AG09309 (cell line): ENCODE measurements at places on chromosomes 5 and 9.

DNA sequence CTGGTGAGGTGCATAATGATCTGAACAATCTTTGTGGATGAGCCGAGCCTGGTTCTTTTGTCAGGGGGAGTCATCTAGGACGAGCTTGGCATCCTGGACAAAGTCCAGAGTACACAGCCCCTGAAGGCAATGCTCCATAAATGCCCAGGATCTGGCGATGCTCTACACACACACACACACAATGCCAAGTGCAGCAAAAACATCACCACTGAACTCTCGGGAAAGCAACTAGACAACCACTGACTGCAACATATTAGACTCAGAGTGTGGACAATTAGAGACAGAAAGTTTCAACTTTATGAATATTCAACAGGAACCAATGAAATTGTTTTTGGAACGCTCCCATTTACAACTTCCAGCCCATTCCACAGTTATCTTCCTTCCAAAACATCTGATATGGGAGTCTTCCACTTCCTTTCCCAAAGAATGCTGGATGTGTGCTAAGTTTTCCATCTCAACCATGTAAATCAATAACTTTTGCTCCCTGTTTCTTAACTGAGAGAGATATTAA, 227.6 kb upstream of the ANKRD55 start:
- DNase-seq: no peak

DNA sequence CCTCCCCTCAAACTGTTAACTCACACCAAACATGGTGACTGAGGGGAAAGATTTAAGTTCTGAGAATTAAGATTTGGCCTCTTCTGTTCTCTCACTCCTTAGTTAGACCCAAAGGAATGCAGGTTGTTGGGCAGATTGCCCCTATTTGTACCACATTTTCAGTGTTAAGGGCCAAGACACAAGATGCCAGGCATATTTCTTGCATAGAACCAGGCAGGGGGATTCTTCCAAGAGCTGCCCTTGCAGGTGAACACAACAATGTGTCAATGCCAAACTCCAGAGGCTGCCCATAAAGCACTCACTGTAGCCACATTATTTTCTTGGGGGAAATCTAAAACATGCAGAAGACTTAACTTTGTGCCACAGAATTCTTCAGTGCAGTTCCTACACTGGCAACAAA, 14.7 kb downstream of the MPDZ start:
- DNase-seq: no peak

GRCh38 chr9:2263111-2263510, 248.0 kb downstream of the SMARCA2 start:
- DNase-seq: no peak

DNA sequence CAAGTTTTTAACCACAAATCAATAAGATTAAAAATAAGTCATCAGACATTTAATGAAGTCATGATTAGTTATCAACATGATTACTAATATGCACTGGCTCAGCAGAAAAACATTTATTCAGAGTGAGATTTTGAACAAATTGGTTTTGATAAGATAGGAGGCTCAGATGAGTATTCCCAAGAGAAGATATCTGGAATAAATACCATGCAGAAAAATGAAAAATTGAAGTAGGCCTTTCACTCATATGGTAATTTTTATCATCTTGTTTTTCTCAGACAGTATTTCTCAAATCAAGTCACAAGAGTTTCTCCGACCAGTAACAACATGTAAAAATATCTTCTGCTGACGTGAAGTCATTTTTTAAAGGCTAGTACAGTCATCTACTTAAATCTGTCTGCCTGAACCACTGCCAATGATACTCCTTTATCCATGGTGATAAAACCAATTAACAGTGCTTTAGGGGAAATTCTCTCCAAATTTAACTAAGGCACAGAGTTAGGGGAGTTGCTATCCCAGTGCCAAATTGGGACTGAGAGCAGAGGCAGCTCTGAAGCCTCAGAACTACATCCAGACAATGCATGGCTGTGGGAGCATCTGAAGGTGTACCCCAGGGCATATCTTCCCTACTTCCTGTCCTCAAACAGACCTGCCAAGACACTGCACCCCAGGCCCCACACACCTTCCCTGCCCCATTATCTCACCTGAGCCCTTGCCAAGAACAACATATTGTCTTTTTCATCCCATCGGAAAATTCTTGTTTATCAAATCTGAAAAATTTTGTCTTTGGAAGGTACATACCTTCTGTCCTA, 105.5 kb upstream of the TSLP start:
- peak; percentile 29 for DNase-seq

DNA sequence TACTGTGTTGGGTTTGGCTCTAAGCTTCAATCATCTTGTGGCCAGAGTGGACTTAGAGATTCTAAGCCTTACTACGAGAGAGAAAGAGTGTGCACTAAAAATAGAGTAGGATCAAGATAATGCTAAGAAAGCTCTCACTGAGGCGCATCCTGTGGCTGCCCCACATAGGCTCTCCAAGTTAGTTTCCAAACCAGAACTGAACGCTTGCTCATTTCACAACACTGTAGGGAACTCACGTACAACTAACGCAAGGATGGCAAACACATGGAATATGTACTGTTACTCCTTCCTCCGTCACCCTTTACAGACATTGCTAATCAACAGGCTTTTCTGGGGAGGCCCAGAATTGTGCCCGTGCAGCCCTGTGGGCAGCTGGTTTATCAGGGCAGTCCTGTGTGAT, 90.9 kb downstream of the EQTN start:
- DNase-seq: no peak

DNA sequence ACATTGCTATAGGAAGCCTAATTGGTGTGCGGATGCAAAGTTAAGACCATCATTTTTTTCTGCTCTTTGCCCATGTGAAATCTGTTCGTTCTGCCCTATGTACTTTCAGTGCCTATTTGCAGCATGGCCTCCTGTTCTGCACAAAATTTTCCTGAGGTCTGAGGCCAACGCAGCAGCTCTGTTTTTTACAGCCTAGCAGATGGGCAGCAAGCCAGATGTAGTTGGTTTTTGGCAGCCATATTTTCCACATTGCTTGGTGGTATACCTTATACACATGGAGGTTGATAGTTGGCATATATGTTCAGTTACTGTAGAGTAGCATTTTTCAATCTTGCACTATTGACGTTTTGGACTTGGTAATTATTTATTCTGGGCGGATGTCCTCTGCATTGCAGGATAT, 133.5 kb upstream of the MRPS30 start:
- DNase-seq: no peak

GRCh38 chr9:111615928-111616327, 15.2 kb upstream of the DNAJC25 start:
- DNase-seq: no peak

GRCh38 chr5:17714186-17714585, 79.9 kb downstream of the TAF11L14 start:
- DNase-seq: no peak

DNA sequence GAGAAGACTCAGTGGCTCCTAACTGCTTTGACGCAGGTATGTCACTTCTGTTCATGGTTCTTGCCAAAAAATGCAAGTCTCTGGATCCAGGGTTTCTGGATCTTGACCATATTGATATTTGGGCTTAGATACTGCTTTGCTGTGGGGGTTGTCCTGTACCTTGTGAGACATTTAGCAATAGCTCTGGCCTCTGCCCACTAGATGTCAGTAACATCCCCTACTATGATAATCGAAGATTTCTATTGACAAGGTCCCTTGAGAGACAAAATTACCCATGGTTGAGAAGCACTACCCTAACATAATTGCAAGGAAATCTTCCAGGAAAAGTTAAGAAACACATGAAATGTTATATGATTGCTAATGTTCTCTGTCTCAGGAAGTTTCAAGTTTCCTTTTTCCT, 285.4 kb downstream of the TMEM232 start:
- DNase-seq: peak; percentile 24

GRCh38 chr5:53031695-53032096, 42.5 kb downstream of the ITGA2 start:
- peak; percentile 71 for DNase-seq

DNA sequence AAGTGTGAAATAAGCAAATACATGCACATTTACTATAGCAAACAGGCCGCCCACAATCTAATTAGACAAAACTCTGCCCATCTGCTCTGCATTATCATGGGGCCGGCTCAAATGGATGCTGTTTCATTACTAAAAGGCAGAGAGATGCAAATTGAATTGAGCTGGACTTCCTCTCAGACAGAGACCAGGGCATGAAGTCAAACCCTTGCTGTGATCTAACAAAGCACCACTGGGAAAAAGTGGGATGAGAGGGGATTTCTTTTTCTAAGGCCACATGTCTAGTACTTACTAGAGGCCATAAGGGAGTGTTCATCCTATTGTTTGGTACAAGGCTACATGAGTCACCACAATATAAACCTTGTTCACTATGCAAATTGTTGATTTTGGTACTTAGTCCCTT, 614.7 kb downstream of the ISL1 start:
- no peak for DNase-seq

DNA sequence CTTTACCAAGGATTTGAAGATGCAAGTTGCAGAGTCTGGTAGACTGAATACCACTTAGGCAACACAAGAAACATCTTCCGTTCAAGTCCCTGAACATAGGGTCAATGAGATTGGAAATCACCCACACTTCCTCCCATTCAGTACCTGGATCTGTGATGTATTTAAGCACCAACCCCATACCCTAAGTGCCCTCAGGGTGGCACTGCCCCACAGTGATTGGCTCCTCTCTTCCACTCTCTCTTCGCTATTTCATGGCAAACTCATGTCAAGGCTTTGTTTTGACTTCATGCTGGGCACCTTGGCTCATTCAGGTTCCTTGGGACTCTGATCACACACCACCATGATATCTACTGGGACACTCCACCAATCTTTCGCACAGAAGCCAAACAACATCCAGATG, 53.7 kb downstream of the GGTA1 start:
- no peak for DNase-seq

GRCh38 chr5:9698841-9699240, 68.7 kb upstream of the TAS2R1 start:
- DNase-seq: no peak

DNA sequence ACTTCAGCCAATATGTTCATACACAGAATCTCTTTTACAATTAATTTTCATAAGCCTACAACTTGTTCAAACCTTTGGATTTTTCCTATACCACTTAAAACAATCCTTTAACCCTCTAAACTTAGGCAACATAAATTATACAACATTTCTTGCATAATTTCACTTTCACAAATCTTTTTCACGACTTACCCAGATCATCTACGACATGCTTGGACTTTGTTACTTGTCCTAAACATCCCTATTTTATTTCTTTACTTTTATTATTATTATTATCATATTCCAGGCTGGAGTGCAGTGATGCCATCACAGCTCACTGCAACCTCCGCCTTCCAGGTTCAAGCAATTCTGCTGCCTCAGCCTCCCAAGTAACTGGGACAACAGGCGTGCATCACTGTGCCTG, 68.0 kb downstream of the CACNA1B start:
- DNase-seq: no peak

- no peak for DNase-seq
These were observed 132.5 kb downstream of the HSD17B3 start for GRCh38 chr9:96169484-96169883.

DNA sequence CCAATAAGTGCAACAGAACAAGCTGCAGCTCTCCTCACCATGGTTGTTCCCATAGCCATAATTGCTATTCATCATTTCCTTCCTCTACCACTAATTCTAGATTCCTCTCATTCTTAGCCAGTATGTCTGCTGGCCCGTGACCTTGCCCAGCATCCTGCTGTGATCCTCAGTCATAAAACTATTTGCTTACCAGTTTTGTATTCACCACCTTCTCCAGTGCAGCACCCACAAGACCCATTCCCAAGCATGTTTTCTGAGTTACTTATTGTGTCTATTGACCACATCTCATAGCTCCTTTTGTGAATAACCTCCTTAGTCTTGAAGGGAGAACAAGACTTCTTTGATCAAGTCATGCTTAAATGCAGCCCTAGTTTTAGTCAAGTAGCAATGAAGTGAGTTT, 488.0 kb upstream of the CTNND2 start:
- DNase-seq: no peak

DNA sequence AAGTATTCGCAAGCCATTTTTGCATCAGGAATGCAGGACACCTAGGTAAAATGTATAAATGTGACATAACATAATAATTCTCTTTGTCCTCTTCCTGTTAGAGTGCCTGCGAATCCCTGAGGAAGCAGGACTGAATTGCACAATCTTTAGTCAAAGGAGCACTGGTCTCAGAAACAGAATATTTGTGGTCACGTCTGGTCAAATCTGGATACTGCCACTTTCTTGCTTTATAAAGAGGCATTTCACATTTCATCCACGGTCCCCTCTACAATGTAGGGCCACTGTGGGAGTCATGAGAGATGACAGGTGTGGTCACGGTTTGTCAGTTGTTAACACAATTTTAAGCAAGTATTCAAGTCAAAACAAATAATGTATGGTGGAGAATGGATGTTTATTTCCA, 564.0 kb downstream of the IRX1 start:
- DNase-seq: no peak

GRCh38 chr9:133401588-133401987, 16.2 kb downstream of the REXO4 start:
- DNase-seq: no peak

- DNase-seq: no peak
These were observed 426.7 kb downstream of the CDK5RAP2 start for GRCh38 chr9:120153258-120153657.

- DNase-seq: no peak
These were observed 69.7 kb downstream of the FAM114A2 start for GRCh38 chr5:153968761-153969562.
